NCI-H1436 (cell line): ENCODE measurements at places on chromosomes 13 and 19.
A peak's percentile ranks its signal among the peaks of the same experiment; 100 is the strongest.

GRCh38 chr13:45136741-45137504, 16.6 kb downstream of the GTF2F2 start:
- no peak for DNase-seq

- no peak for DNase-seq
These were observed 38.0 kb upstream of the C13orf42 start for GRCh38 chr13:51148952-51149573.

DNA sequence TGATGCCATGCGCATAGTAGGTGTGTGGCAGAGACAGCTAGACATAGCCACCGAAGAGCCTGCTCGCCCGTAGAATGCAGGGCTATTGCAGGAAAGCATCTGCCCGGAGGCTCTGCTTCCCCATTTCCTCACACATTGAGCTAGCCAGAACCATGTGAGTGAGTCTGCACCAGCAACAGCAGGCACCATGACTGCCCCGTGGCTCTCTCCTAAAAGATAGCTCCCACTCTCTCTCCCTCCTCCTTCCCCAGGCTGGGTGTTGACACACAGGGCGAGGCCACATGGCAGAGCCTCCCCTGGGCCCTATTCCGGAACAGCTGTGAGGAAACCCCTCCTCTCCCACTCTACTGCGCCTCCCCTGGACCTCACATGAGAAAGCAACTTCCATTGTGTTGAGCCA, 52.3 kb upstream of the ATP12A start:
- peak; percentile 16 for DNase-seq

GRCh38 chr19:46609511-46610412, 8.6 kb downstream of the CALM3 start:
- no peak for DNase-seq

DNA sequence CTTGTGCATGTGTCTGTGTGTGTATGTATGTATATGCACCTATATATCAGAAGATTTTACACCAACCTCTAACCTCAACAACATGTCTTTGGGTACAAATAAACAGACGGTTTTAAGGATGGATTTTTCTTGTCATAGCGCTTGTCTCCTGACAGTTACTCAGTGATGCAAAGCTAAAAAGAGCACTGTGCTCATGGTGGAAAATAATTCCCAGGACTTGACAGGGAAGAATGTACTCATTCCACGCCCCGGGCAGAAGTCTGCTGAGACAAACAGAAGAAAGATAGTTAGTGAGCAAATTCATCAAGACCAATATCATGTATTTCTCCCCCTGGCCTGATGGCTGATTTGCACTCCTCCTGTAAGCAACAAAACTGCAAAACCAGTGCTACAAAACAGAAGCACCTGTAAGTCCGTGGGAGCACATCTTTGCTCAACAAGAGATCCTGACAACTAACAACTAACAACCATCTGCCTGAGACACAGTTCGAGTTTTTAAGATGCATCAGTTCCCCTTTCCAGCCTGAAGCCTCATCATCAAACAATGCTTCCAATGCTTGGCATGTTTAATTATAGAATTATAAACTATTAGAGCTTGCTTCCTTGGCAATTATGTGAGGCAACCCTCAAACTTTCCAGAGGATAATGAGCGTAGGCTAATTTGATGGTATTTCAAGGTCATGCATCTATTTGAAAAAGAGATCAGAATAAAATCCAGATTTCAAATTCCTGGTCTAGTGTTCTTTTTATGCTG, 812.7 kb upstream of the MIR17HG start:
- DNase-seq = no peak

GRCh38 chr19:50460161-50460765, 16.0 kb upstream of the EMC10 start:
- DNase-seq = no peak

- peak; percentile 93 for DNase-seq
These were observed 4.9 kb upstream of the ZNF552 start for GRCh38 chr19:57819475-57820148.

DNA sequence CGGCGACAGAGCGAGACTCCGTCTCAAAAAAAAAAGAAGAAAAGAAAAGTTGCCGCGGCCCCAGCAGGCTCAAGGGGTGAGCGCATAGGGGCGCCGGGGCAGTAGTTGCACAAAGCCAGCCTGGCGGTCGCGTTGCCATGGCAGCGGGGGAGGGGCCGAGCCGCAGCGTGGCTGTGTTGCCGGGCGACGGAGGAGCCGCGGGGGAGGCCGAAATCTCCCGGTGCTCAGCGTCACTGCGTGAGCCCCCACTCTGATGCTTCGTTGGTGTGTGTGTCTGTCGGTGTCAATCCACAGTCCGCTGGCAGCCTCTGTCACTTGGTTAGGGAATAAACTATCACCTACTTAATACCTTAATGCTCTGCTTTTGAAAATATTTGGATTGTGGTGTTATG, 82.9 kb upstream of the C1QTNF9B start:
- peak; percentile 26 for DNase-seq

- no peak for DNase-seq
These were observed at the start of gene PALM3 for GRCh38 chr19:14061751-14062557. TSS of gene PALM3 (minus strand) at chr19:14062076. CDS start at chr19:14061980, 96 bp downstream.

DNA sequence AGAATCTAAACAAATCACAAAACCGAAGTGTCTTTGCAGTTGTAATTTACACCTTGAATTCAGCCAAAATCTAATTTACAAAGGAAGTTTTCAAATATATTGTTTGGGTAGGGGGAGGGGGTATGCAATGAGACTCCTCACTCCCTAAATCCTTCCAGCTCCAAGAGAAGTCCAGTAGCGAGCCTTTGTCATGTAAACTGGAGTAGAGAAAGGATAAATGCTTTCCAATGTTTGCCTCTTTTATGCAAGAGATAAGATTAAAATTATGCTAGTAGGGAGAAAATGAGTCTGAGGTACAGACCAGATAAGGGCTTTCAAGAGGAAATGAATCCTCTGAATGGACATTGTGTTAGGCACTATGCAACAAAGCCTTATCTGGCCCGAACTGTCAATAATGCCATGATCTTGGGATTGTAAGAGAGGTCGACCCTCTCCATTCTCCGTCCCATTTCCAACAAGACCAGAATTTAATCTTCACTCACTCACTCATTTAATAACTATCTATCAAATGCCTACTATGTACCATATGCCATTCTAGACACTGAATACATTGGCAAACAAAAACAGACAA, 199.2 kb downstream of the LACC1 start:
- DNase-seq = no peak

- no peak for DNase-seq
These were observed 49.4 kb upstream of the DOCK9 start for GRCh38 chr13:99027260-99027659.

GRCh38 chr19:52335768-52336116, 301 bp upstream of the ZNF610 start:
- no peak for DNase-seq

DNA sequence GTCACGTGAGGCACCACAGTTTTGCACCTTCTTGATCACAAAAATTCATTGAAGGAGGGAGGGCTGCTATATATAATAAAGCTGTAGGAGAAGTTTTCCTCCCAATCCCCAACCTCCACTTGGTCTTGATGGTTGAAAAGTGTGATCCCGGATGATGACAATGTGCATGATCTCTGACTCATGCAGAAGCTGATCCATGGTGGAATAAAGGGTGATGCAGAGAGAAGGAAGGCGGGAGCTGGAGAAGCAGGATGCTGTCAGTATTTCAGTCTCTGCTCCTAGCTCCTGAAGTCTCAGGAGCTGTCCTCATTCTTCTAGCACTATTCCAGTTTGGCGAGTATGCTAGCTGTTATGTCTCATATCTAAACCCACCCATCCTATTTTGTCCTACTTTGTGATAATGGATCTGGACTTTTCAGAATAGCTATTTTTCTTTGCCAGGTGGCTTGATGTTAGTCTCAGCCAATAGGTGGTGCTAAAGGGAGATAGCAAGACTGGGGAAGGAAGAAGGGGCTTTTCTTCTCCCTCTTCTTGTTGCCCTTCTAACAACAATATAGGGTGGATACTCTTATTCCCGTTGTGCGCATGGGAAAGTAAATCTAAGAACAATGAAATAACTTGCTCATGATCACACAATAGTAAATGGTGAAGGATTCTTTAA, 65.6 kb upstream of the HTR2A start:
- no peak for DNase-seq

DNA sequence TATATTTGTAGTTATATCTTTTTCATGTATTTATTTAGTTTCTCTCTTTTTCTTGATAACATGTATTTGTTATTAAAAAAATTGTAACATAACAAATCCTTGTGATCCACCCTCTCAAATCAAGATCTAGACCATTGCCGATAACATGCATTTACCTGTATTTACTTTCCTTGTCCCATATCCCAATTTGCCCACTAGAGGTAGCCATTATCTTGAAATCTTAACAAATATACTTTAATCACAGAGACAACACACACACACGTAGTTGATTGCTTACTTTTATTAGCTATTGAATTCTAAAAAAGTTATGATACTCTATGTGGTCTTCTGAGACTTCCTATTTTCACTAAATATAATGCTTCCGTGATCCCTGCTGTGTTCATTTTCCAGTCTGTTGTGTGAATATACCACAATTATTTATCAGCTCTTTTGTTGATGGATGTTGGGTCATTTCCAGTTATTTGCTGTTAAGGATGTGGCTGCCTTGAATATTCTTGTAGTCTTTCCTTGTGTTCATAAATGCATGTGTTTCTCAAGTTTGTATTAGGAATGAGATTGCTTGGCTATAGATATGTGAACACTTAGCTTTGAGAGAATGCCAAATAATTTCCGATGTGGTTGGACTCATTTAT, 31.3 kb upstream of the ZMYM2 start:
- no peak for DNase-seq

- no peak for DNase-seq
These were observed 247.7 kb upstream of the SLITRK1 start for GRCh38 chr13:84129966-84130365.

- no peak for DNase-seq
These were observed 304.1 kb downstream of the PCDH20 start for GRCh38 chr13:61111529-61111928.

DNA sequence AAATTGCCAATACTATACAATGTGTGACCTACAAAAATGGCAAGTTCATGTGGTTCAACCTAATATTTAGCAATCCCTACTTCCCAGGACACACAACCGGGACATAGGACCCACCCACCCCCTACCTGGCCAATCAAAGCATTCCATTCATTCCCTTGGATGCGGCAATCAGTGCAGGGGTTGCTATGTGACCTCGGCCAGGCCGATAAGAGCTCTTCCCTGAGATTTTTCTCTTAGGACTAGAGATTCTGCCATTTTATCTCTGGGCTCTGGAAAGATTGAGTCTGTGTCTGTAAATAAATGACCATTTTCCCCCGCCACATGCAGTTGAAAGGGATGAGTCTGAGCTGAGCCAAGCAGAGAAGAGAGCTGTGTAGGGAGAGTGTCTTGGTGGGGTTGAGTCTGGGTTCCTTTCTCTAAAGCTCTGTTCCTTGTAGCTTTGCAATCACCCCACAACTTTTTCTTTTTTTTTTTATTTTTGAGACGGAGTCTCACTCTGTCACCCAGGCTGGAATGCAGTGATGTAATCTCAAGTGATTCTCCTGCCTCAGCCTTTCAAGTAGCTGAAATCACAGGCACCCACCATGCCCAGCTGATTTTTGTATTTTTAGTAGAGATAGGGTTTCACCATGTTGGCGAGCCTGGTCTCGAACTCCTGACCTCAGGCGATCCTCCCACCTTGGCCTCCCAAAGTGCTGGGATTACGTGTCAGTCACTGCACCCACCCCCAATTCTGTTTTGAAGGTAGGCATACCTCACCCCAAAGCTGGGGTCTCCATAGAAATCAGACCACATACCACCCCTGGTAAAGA, 7.4 kb downstream of the IFNL1 start:
- DNase-seq = no peak

DNA sequence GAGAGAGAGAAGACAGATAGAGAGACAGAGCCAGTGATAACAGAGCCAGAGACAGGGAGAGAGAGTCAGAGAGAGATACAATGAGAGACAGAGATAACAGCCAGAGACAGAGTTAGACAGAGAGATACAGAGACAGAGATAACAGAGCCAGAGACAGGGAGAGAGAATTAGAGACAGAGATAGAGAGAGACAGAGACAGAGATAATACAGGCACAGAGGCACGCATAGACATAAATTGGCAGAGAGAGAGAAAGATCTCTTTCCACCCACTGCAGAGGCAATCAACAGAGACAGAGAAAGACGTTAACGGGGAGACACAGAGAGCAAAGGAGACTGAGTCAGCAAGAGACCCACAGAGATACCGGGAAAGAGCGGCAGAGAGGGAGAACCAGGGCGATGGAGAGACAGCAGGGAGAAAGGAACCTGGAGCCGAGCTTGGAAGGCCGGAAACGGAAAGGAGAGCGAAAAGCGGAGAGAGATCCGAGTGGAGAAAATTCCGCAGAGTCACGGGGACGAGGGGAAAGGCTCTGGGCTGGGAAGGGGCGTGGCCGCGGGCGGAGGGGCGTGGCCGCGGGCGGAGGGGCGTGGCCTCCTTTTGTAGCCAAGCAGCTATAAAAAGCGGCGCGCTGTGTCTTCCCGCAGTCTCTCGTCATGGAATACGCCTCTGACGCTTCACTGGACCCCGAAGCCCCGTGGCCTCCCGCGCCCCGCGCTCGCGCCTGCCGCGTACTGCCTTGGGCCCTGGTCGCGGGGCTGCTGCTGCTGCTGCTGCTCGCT, at the start of gene TNFSF9:
Gene TNFSF9 (plus strand): TSS at position 641 of the 777 bp plus-strand sequence. CDS start 11 bp downstream, at position 652.
- peak; percentile 60 for DNase-seq

GRCh38 chr19:49231389-49231788, 73.8 kb downstream of the TRPM4 start:
- DNase-seq = no peak

DNA sequence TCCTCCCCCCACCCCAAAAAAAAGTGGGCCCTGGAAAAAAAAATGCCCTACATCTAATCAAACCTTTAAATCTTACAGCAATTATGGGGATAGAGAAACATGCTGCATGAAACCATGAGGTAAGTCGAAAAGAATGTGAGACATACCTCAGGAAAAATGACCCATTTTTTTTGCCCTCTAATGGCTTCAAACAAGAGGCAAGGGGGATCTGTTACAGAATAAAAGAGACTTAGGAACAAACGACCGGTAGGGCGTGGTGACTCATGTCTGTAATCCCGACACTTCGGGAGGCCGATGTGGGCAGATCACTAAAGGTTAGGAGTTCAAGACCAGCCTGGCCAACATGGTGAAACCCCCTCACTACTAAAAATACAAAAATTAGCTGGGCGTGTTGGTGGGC, 8.4 kb downstream of the RGL3 start:
- no peak for DNase-seq

GRCh38 chr19:33462112-33462791, 59.3 kb downstream of the PEPD start:
- DNase-seq = no peak

DNA sequence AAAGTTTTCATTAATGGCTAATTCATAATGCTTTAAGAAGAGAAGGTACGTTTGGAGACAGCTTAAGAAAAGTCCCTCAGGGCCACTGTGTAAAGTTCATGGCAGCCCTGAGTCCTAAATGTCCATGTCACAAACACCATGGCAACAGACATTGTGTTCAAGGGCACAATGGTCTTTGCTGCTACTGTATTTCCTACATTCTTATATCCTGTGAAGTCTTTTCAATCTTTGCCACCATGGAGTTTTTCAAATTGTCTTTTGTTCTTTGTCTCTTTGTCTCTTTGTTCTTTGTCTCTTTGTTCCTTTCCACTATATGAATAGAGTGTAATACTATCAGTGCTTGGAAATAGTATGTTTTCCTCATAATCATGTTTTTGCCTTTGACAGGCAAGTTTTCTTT, 178.8 kb downstream of the VWA8 start:
- no peak for DNase-seq

GRCh38 chr13:47415048-47415447, 518.2 kb upstream of the HTR2A start:
- DNase-seq = no peak
